ENCODE measurements at places on chromosomes 12 and 14.

DNA sequence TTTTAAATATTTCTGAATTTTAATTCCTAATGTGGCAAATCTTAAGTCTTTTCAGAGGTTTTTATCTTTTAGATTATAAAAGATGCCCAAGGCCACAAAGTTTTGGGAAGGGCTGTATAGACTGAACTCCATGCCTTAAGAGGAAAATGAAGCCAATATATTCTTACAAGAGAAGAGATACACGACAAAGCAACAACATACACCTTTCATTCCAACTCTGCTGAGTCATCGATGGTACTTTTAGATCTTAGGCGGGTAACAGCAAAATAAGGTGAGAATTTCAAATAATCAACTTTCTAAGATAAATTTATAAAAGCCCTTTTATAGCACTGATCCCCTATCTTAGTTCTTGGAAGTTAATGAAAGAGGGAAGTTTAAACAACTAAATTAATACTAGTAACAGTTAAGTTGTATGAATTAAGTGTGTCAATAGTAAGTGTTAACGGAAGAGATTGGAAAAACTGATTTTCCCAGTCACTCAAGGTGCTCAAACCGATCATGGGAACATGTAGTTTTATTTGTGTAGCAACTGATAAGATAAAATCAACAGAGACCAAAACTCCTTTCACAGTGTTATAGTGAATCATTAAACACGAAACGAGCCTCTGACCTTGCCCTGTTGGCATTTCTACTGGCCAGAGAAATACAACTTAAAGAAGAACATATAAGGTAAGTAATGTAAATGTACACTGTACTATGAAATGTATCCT, 18.8 kb upstream of the PIK3C2G start:
- DNase-seq: no peak

DNA sequence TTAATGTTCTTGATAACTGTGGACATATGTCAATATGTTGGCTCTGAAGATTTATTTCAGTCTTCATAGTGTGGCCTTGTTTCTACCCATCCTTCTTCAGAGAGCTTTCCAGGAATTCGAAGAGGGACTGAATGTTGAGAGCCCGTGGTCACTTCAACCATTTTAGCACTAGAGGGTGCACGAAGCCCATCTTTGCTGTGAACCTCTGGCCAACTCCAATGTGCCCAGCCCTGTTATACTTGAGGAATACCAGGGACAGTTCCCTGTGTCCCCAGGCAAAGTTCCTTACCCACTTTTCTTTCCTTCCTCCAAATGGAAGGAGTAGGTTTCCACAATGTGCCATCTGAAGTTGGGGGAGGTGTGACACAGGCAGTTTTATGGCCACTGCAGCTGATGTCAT, 603.5 kb downstream of the RPL10L start:
- DNase-seq: no peak

GRCh38 chr14:61329478-61330051, 8.2 kb downstream of the PRKCH start:
- no peak for DNase-seq

DNA sequence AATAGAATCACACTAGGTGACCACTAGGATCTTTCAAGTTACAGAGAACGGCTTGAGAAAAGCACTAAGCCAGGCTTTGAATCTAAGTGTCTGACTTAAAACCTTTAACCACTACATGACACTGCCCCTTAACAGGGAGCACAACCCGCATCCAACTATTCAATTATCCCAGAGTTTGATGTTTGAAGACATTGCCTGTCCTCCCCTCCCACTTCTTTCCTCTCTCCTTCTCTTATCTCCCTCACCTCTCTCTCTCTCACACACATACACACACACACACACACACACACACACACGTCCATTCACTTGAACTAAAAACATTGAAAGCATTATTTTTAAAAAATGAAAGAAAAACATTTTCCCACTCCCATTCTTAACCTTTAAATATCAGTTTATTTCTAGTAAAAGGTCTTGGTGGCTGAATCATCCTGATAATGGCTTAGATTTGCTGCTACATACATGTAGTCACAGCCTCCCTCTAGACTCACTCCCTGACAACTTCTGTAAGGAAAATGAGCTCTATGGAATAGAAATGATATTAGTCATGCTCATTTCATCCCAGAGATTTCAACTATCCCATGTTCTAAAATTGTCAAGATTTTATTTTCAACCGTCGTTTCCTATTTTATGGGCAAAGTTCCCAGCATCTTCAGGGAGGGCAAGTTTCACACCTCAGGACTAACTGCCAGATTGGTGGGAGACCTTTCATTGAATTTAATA, 53.5 kb upstream of the RAP1B start:
- no peak for DNase-seq

- no peak for DNase-seq
Measured at GRCh38 chr12:79983492-79983891, 48.6 kb upstream of the PPP1R12A start.

DNA sequence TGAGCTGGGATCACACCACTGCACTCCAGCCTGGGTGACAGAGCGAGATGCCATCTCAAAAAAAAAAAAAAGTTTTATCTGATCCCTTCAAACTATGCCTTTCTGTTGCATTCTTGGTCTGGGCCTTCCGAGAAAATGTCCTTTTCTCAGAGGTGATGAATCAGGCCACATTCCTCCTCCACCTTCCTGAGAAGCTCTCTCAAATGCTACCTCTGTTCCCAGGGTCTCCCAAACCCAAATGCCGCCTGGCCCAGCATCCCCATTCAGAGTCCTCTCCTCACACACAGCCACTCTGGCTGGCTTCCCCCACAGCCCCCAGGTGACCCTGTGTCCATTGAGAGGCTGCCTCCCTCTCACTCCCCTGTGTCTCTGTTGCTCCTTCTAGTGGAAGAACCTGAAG, 19.7 kb upstream of the TMED10 start:
- no peak for DNase-seq

Data from stimulated activated CD8-positive, alpha-beta memory T cell treated with anti-CD3 and anti-CD28 coated beads, Interleukin-7, amount 100 ng/mL, for 24 hours (primary cell).